Activated CD4-positive, alpha-beta T cell treated with anti-CD3 and anti-CD28 coated beads, Interleukin-2, Interleukin-4, amounts not matched to agents 100 ng/mL and 50 ng/mL, durations not matched to agents 16 hours and 8 hours (primary cell): ENCODE measurements at places on chromosomes 6 and 20.

DNA sequence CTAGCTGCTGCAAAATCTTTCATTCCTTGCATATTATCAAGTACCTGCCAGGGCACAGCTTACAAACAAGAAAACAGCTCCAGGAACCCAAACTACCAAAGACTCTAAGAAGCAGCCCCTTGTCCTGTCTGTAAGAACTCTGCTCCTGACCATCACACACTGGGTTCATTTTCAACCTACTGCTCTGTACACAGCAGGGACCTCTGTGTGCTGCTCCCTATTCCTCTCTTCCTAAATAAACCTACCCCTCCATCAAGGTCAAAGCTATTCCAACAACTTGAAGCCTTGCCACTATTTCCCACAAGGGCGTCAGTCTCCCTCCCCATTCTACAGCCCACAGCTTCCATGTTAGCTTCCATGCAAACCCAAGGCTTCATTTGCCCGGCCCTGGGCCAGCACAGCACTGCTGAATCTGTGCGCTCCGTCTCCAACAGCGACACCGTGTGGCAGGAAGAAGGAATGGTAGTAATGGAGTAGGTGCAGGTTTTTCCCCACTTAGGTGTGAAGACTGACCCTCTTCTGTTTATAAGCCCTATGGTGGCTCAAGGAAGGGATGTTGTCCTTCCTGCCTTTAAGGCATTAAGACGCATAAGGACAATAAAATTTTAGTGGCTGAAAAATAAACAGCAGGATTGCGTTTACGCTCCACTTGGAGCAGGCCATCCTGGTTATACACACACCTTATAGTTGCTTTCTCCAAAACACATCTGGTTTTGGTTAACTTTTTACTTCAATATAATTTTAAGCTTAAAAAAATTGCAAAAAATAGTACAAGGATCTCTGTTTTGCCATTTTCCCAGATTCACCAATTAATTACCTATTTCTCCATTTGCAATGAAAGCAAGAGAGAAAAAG lies 115.2 kb upstream of the NXT1 start:
- peak; percentile 54 for DNase-seq

GRCh38 chr6:137291441-137291840 lies 72.3 kb upstream of the IFNGR1 start:
- DNase-seq: no peak

DNA sequence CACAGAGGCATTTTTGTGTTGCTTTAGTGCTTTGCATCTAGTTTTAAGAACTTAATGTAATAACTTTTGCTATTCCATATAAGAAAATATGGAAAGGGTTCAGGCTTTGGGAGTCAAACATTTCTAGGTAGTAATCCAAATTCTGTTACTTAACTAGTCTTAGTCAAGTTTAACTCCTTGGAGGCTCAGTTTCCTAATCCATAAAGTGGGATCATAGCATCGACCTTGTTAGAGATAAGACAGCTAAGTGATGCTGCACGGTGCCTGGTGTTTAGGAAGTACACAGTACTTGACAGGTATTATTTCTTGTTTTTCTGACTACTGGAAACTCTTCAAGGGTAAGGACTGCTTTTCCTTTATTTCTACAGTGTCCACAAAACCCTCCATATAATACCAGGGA lies 24.5 kb upstream of the ARMH2 start:
- no peak for DNase-seq

- peak; percentile 65 for DNase-seq
Measured at GRCh38 chr6:117605169-117605826, 3.0 kb upstream of the GOPC start.

GRCh38 chr20:63711085-63711645 lies 3.3 kb downstream of the ZGPAT start:
- no peak for DNase-seq

GRCh38 chr6:17700421-17701416 lies 6.0 kb downstream of the NUP153 start:
- no peak for DNase-seq
